NCI-H1436 treated with DMSO at 0.1 percent for 48 hours (cell line): ENCODE measurements at places on chromosomes 11 and 22.

DNA sequence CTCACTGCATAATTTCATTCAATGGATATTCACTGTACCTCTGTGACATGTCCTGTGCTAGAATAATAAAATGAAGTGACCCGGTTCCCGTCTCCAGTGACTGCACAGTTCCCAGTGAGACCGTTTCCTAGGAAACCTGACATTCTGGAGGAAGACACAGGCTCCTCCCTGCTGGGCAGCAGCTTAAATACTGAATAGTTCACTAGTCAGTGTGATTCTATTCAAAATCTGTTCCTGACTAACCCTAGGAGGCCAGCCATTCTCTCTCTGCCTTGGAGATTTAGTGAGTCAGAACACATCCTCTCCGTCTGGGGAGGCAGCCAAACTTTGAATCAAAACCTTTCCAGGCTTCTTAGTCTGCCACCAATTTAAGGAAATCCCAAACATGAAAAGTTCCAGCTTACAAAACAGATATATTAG, 11.3 kb downstream of the TRIM66 start:
- no peak for DNase-seq

DNA sequence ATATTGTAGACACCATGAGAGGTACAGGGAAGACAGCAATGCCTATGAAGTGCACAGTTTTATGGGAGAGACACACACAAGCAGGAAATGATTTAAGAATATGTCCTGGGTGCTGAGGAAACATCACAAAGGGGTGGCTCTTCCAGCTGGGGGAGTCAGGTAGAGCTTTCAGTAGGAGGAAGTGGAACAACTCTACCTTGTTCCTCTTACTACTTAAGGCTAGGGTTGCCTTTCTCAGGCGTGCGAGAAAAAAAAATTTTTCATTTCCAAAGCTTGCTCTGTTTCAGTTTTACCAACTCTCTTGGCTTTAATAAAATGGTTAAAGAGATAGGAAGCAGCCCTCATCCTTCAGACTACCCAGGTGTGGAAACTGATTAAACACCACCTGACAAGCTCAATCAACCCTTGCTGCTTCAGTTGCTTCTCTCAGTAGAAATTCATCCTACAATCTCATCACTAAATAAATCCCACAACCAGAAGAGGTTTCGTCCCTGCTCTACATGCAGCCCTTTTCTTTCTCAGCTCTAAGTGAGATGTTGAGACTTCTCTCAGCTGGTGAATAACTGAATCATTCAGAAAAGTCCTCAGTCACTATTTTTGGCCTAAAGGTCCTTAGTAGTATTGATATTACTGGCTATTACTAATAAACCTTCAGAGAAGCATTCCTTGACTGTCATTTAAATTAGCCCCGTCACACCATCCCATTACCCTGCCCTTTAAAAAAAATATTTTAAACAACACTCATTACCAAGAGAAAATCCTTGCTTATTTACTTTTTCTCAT, 5.9 kb downstream of the ABTB2 start:
- DNase-seq = no peak

GRCh38 chr11:112724496-112724790, 236.8 kb upstream of the NCAM1 start:
- no peak for DNase-seq

DNA sequence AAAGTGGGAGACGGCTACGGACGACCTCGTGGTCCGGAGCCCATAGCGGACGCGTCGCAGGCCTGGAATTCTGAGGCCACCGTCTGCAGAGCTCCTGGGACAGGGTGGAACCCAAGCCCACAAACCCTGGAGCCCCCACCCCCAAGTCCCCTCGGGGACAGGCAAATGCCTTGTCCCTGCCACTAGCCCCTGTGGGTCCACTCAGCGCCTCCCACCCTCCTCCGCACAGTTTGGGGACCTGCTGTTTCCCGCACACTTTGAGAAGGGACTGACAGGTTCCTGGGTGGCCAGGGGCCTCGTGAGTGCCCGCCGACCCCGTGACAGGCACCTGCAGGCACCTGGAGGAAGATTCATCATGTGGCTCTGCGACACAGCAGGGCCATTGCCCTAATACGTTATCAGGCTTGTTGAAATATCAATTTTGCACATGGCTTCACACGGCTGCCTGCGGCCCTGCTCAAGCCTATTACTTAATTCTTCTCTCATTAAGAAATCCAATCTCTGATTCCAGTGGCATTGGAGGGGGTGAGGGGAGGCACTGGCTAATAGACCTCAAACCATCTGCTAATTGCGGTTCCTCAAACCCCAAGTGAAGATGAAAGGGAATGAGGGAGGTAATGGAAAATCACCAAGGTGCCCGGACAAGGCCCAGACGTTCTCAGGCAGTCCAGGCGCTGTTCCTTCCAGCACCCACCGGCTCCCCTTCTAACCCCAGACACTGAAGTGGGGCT, 672.5 kb downstream of the BRD1 start:
- DNase-seq = no peak
